Mesenteric fat pad (tissue), 1 donor: ENCODE measurements at places on chromosomes 6 and 20. TPM values are rescaled to one million over a fixed set of nuclear protein-coding genes. Genes with fewer than 3 reads are reported as not detected.

GRCh38 chr6:143536866-143537691 lies 25.6 kb upstream of the FUCA2 start:
- peak; percentile 91 for DNase-seq

DNA sequence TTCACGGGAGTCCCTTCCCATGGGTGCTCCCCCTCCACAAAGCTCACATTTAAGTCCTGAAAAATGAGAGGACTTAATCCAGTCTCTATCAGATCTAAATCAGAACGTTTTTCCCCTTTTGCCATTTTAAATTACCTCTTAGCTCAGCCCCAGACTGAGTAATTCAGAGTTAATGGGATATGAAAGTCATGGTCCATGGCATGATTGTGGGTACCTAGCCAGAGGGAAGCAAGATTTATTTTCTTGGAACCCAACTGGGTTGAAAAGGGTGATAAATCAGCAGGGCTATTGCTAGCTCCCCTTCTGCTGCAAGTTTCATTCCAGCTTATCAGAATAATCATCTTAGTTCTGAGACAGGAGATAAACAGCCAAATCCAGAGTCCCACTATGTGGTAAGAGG lies 320.2 kb upstream of the CHD6 start:
- DNase-seq: no peak

The PFDN6 gene
- total RNA-seq: 34.8 TPM

The PLG gene
- not detected for total RNA-seq

The B4GALT5 gene
- 54.2 TPM for total RNA-seq

The DEF6 gene
- 7.8 TPM for total RNA-seq
